ENCODE measurements at places on chromosomes 12 and 14.

- no peak for DNase-seq
Measured at GRCh38 chr12:58491306-58491705, 429.0 kb downstream of the LRIG3 start.

GRCh38 chr12:27176765-27177164 is 67.3 kb upstream of the STK38L start:
- peak; percentile 35 for DNase-seq

DNA sequence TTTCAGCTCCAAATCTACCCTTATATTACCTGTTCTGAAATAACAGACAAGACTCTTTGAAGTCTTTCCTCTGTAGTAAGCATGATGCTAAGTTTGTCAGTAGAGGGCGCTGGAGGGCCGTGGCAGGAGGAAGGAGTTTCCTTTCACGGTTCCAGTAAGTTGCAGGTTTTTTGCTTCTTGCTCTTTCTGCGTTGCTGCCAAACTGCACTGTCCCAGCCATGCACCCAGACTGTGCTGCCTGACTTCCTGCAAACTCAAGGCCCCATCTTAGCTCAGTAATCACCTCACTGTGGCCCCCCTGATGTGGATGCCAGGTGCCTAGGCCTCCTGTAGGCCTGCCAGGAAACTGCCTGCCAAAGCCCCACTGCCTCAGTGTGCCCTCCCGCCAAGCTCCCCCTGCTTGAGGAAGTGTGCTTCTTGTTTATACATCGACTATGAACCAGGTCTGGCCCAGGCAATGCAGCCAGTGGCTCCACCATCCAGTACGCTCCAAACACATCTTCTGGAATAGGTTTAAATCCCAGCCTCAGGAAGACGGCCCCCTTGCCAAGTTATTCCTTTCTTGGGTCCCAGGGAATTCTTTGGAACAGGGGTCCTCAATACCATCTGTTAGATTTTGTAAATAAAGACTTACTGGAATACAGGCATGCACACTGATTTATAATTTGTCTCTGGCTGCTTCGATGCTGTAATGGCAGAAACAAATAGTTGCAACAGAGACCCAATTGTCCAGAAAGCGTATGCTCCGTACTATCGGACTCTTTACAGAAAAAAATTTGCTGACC is 193.7 kb upstream of the LRIG3 start:
- peak; percentile 62 for DNase-seq

DNA sequence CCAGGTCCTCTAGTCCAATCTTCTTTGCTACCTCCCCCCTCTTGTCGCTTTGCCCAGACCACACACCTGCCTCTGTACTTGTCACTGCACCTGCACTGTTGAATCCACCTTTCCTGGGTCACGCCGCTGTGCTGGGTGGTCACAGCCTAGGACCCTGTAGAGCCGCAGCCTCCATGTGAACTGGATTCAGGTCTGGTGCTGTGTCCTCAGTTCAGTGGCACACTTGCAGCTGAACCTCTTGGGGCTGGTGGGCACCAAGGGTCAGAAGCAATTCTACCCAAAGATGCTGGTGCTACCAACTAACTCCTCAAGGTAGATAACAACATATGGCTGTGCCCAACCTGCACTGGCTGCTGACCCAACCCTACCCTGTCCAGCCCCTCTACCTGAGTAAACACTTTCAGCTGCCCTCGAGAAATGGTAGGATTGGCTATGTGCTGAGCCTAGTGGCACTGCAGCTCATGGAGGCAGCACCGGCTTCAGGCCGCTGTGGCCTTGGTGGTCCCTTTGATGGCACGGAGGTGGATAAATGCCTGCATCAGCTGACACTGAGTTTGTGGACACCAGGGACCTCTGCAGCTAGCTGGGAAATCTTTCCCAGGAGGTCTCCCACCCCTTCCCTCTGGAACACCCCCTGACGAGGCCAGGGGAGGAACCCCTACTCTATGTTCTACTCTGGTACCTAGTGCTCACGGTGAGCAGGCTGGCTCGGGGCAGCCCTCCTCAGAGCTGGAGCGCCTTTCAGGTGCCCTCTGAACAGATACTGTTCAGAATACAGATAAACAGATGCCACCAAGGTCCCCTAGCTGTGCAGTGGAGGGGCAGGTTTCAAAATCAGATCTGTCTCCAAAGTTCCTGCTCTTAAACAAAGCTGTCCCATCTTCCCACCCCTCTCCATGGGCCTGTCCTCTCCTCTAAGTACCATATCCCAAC is 14.3 kb downstream of the AGAP2 start:
- DNase-seq: no peak

- no peak for DNase-seq
Measured at GRCh38 chr14:94384342-94384741, 4.1 kb downstream of the SERPINA1 start.

DNA sequence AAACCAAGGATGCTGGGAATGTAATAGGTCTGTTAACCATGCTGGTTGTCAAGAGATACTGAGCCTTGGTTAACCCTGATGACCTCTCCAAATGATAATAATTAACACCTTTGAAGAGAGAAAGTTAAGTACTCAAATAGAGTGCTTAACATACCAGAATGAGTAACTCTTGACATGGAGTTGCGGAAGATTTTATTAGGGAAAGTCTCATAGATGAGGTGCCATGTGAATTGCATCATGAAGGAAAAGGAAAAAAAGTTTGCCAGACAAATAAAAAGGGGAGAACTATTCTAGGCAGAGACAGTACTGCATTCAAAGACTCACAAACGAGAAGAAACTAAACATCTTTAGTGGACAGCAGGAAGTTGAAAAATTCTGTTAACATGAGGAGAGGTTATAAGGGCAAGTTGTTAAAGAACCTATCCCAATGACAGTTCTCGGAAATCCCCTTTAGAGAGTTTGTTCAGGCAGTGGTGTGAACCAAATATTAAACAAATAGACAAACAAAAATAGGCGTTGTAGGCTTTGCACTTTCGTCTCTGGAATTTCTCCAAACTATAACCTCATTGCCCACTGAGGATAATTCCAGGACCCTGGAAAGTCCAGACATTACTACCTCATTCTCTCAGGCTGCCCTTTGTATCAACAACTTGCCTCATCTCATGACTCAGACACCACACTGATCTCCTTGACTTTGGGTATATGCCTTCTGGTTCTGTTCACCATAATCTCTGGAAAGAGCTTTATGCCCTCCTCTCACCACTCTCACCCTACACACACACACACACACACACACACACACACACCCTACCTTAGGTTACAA is 435.0 kb downstream of the GXYLT1 start:
- DNase-seq: no peak

- no peak for DNase-seq
Measured at GRCh38 chr14:95961481-95961880, 77.7 kb upstream of the C14orf132 start.

DNA sequence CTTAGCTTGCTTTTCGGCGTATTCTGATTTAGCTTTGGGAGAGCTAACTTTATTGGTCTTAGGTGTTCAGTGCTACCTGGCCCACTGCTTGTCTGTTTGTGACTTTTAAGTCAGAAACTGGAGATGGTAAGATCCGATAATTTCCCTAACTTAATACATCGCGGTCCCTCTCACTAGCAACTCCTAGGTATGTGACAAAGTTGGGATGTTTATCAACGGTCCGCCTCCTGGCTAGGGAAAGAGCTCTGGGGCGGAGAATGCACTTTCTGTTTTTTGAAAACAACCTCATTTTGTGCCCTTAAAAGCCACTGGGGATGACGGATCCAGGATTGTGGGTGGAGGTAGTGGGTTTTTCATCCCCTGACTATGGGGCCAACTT is 1.2 kb downstream of the CDKN1B start:
- DNase-seq: no peak

GRCh38 chr14:71244341-71244740 is 337.1 kb downstream of the PCNX1 start:
- no peak for DNase-seq

- DNase-seq: no peak
Measured at GRCh38 chr14:91920526-91920925, 27.0 kb downstream of the FBLN5 start.

DNA sequence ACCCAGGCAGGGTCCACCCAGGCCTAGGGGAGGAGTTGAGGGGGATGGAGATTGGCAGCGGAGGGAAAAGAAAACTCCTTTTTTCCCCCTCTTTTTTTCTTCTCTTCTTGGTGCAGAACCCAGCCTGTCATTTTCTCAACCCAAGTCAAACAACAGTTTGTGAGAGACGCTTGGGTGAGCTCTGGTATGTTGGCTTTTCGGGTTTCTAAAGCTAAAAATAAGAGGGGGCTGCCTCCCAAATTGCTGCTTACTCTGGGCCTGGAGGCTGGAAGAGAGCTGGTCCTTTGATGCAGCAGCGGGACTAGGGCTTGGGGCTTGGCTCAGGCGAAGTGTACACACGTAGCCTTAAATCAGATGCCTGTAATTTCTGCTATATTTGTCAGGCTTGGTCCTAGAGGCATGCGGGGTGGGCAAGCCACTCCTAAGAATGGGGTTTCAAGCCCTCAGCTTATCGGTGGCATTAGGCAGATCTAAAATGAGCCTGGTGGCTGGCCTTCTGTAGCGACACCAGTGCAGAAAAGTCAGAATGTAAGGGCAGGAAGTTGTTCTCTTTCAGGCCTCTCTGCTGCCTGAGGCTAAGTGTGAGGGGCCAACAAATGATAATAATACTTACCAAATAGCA is 816 bp upstream of the SLC8A3 start:
- peak; percentile 9 for DNase-seq

- DNase-seq: no peak
Measured at GRCh38 chr12:77941401-77941800, 110.7 kb downstream of the NAV3 start.

- peak; percentile 73 for DNase-seq
Measured at GRCh38 chr12:1517007-1517406, 77.4 kb downstream of the FBXL14 start.

GRCh38 chr12:89253488-89253887 is 98.8 kb downstream of the DUSP6 start:
- no peak for DNase-seq

DNA sequence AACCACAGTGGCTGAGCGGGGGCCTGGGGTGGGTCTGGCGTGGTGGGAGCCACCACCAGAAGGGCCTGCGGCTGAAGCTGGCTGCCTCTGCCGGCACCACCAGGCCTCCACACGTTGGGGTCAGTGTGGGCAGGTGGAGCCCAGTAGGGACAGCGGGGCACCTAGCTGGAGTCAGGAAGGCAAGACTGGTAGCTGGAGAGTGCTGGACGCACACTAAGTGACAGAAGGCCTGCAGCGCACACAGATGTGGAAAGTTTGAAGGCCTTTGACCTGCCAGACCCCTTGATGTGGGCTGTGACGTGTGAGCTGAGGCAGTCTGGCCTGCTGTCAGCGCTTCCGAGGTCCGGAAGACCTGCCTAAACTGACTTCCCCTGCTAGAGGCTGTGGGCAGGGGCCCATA is 26.3 kb downstream of the RIN3 start:
- DNase-seq: peak; percentile 34

DNA sequence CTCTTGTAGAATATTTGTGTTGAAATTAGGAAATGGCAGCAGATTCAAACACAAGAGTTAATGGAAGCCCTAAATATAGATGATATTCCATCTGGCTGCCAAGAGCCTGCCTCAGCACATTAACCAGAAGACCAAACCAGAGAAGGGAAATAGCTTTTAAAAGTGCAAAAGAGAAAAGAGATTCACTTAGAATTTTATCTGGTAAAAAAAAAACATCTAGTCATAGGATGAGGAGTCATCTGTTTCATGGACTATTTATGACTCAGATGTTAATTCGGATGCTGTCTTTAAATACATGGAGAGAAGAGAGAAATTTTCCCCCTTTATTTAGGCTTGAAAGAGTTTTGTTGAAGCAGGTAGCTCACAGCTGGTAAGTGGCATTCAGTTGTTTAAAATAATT is 201.6 kb upstream of the NUDT4 start:
- no peak for DNase-seq

GRCh38 chr14:99035268-99035667 is 236.7 kb downstream of the BCL11B start:
- no peak for DNase-seq

GRCh38 chr12:122079532-122080081 is 1.1 kb downstream of the MLXIP start:
- DNase-seq: no peak

DNA sequence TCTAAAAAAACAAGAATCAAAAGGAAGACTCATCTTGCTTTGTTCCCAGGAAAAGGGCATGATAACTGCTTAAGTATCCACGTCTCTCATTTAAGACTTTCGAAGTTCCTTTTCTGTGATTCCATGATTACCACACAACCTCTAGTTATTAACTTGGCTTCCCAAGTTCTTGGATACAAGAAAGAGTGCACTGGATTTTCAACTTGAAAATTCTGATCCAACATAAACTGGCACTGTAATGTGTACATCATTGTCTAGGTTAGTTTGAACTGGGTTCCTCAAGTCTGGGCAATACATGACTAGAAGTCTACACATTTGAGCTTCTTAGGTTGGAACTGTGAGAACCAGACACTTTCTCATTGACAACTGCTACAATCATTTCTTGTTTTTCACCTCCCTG is 1.6 kb downstream of the KLHL28 start:
- no peak for DNase-seq

DNA sequence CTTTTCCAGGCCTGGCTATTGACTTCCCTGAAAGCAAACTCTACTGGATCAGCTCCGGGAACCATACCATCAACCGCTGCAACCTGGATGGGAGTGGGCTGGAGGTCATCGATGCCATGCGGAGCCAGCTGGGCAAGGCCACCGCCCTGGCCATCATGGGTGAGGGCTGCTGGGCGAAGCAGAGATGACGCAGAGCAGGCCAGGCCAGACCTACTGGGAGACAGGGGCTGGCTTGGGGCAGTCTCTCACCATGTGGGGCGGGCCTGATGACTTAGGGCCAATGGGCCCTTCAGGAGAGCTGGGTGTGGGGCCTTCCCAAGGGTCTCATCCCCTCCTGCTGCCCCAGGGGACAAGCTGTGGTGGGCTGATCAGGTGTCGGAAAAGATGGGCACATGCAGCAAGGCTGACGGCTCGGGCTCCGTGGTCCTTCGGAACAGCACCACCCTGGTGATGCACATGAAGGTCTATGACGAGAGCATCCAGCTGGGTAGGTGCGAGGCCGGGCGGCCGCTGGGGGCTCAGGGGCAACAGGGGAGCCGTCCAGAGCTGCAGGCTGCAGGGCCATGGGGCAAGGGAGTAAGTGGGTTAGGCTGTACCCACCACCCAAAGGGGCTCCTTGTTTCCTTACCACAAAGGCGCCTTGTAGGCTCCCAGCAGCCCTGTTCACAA is 33.0 kb upstream of the LRP1-AS start:
- no peak for DNase-seq

DNA sequence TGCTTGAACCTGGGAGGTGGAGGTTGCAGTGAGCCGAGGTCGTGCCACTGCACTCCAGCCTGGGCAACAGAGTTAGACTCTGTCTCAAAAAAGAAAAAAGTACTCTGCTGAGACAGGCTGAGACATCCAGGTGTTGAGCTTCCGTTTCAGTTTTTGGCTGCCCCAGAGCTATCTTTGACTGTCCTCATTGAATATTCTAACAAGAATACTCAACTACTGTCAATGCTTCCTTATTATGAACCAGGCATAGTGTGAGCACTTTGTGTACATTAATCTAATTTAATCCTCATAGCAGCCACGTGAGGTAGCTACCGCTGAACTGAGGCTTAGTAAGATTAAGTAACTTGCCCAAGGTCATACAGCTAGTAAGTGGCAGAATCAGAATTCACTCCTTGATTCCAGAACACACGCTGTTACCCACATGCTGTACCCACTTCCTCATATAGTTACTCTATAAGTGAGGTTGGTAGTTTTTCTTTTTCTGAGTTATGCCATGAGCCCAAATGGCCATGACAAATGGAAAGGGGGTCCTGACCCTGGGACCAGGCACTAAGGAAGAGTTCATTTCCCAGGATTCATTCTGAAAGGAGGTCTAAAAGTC is 11.3 kb downstream of the ALDH1L2 start:
- no peak for DNase-seq

All from trophoblast cell (in vitro differentiated cells and primary cell).